ENCODE measurements at places on chromosomes 6 and 20.

GRCh38 chr6:66126358-66126757 lies 419.3 kb upstream of the EYS start:
- DNase-seq, result no peak

DNA sequence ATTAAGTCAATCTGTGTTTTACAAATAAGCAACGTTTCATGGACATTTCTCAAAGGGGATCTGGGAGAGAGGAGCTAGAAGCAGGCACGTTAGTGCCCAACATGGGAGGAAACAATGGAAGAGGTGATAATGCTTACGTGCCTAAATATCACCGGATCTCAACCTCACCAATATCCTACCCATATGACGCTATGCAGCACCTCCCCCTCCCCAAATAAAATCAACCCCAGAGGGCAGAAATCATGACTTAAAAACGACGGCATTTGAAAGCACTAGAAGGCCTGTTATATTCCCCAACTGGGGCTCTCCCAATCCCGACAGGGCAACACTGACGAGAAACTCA lies 425 bp downstream of the HBS1L start:
- no peak for DNase-seq

DNA sequence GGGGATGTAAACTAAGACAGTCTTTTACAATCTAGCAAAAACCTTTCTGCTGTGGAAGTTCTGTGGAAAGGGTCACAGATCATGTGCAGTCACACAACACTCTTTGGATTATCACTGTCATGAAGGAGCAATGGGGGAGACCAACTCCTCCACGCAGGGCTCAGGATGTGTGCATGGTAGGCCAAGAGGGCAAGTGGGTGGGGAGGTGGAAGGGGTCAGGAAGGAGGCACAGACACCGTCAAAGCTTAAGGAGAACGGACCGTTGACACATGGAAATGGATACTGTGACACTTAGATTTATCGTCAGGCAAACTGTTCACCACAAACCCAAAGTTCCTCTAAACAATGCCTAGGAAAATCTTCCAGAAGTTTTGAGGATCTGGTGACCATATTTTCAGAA lies 215.8 kb downstream of the PAX1 start:
- no peak for DNase-seq

DNA sequence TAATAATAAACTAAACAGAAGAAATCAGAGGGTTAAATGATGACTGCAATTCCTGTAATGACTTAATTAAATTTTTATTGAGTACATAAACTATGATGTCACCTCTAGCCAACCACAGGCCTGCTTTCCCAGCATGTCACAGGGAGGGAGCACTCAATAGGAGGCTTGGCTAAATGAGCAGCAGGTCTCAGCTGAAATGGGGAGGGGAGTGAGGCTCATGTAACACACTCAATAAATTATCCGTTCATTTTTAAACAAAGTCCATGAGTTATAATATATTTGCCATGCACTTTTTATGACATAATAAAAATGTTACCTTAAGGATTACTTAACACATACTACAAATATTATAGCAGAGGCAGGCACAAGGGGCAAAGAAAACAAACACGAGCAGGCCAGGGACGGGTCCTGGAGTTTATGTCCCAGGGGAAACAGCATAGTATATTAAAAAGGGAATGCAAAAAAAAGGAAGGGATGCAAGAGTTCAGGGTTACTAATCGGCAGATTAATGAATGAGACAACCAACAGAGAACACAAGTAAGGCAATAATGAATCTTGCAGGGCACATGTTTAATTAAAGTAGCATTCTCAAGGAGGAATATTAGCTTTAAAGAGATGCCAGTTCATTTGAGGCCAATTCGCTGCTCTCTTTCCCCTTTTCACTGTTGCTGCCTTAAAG lies 27.1 kb upstream of the FAM83C start:
- no peak for DNase-seq

- no peak for DNase-seq
Measured at GRCh38 chr6:151239603-151240035, at the start of gene AKAP12. TSS of gene AKAP12 (plus strand) at chr6:151239967. CDS start at chr6:151240563, 596 bp downstream.

Data from NCI-H2107 (cell line).